ENCODE measurements at places on chromosomes 1 and 21. TPM values are rescaled to one million over a fixed set of nuclear protein-coding genes. Genes with fewer than 3 reads are reported as not detected.

- DNase-seq, result peak; percentile 87
Observed at GRCh38 chr1:201480231-201481003, 11.4 kb upstream of the PHLDA3 start.

DNA sequence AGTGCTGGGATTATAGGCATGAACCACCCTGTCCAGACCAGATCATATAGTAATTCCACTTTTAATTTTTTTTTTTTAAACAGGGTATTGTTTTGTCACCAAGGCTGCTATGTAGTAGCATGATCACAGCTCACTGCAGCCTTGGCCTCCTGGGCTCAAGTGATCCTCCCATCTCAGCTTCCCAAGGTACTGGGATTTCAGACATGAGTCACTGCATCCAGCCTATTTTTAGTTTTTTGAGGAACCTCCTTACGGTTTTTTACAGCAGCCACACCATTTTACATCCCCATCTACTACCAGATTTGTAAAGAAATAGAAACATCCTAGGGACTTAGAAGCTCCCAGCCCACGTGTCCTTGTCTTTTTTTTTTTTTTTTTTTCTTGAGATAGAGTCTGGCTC, 24.0 kb downstream of the L1TD1 start:
- no peak for DNase-seq

DNA sequence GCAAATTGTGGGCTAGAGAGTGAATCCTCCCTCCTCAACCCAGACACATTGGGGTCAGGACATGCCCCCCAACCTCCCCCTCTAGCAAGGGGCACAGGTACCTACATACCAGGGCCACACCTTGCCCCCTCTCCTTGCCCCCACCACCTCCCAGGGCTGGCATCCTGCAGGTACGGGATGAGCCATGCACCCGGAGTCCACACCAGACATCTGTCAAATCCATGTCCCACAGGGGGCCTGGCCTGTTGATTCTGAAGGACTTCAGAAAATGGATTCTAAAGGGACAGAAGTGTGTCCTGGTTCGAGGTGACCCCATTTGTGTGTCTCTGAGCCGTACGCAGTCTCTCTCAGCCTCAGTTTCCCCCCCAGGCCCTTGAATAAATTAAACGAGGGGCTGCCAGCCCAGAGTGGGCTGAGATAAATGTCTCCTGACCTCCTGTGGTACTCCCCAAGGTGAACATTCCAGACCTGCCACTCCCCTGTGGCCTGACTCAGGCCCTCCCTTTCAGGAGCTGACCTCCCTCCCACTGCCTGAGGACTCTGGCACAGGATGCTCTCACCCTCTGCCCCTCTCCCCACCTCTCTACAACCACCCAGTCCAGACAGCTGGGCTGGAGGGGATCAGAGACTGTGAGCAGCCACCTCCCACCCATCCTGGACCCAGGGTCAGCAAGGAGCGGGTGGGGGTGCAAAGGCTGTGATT, 94.5 kb downstream of the EPHB2 start:
- DNase-seq, result no peak

- DNase-seq, result peak; percentile 93
Observed at GRCh38 chr1:112718691-112719418, 3.7 kb upstream of the PPM1J start.

DNA sequence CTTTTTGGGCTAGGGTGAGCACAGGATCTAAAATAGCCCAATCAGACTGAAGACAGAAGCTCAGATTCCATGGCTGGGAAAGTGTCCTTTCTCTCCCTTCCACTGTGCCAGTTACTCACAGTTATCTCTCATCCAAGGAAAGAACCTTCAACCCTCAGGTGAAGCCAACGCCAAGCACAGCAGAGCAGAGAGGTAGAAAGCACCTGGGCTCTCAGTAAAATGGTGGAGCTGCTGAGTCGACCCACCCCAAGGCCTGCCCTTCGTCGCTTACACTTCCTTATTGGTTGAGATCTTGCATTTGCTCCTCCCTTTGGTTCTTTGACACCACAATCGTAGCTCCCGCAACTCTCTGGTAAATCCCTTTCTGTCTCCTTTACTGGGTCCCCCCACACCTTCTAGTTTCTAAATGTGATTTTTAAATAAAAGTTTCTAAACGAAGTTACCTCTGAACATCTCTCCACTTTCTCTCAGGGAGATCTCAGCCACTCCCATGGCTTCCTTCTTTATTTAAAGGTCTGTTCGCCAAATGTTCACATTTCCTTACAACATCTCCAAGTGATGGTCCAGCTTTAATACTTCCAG, 27.5 kb upstream of the SLC30A1 start:
- no peak for DNase-seq

DNA sequence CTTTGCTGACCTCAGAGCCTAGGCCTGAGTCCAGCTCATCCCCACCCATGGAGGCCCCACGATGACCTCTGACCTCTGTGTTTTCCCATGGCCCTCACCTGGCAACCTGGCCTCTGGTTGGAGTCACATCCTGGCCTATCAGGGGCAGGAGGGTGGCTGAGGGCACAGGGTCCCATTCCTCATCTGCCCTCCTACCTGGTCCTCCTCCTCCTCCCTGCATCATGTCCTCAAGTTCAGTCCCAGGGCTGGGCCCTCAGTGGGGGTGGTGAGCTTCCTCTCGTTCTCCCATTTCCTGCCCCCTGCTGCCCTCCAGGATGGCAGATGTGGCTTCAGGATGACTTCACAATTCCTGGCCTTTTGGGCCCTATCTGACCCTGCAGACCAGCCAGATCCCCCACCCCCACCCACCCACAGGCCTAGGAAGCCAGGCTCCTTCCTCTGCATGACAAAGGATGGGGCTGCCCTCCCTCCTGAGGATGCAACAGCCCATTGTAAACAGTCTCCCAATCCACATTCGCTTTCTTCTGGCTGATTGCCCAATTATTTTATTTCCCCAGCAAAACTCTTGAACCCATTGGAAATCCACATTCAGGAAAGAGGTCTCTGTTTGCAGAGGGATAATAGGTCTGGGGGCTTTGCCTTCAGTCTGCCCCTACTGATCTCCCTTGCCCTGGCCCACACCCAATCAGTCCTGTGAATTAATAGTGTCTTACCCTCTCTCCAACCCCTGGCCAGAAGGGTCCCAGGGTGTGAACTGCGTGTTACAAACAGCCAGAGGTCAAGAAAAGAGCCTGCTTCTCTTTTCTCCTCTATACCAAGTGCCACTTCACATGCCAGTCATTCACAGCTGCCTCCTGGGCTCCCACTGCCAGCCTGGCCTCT, 10.3 kb upstream of the LEFTY1 start:
- no peak for DNase-seq

GRCh38 chr1:241934201-241934848, 23.2 kb upstream of the BECN2 start:
- peak; percentile 51 for DNase-seq

GRCh38 chr1:55773211-55773940, 558.2 kb upstream of the USP24 start:
- DNase-seq, result no peak

DNA sequence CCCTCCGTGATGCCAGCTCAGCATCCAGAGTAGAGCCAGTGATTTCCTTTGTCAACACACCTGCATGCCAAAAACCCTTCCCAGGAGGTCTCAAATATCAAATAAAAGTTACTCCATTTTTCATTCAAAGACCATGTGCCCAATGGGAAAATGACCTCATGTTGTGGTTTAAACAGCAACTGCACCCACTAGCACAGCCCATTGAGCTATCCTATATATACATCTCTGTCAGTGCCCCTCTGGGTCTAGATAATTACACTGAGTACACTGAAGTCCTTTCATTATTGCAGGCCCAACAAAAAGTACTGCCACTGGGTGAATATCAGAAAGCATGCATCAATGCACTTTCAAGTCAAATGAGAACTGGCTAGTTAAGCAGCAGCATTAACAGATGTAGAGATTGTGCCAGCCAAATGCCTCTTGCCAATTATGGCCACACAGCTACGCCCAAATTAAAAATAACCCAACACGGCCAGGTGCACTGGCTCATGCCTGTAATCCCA, 117.7 kb downstream of the SLC45A1 start:
- DNase-seq, result no peak

GRCh38 chr1:232965124-232965911, 14.9 kb downstream of the NTPCR start:
- no peak for DNase-seq

DNA sequence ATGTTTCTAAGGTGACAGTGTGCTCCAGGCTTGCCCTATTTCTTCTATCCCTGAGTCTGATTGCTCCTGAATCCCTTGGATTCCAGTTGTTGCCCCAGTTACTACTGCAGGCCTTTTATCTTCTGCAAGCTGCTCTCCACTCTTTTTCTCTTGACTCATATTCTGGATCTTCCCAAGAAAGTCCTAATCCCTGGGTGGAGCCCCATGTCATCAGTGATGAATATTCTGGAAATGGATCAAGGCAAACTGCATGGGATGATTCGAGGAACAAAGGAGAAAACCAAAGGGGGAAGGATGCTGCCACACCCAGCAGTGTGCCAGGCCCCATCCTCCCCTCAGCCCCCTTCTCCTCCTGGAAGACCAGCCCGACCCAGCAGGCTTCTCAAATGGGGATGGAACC, 63.3 kb upstream of the ATP2B4 start:
- no peak for DNase-seq

GRCh38 chr1:28322194-28322593, 6.6 kb upstream of the MED18 start:
- peak; percentile 81 for DNase-seq

DNA sequence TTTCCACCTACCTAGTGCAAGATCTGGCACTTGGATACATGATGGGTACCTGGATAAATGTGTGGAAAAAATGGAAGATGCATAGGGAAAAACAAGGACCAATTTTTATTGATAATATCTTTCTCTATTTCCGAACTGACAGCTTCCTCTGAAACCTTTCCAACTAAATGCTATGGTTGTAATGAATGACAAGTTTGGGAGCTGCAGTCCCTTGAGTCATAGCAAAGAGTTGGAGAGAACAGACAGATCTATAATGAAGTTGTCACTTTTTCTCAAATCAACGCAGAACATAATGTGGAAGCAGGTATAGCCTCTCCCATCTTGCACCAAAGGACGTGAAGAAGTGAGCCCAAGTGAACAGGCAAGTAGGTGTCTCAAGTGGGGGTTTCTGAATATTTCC, 296.5 kb upstream of the KAZN start:
- DNase-seq, result no peak

Gene LCE3E
- polyA plus RNA-seq, result not detected

Gene GJB5
- polyA plus RNA-seq, result 0.85 TPM

Measured in hepatocyte (in vitro differentiated cells).